ENCODE measurements at places on chromosomes 4 and X.

DNA sequence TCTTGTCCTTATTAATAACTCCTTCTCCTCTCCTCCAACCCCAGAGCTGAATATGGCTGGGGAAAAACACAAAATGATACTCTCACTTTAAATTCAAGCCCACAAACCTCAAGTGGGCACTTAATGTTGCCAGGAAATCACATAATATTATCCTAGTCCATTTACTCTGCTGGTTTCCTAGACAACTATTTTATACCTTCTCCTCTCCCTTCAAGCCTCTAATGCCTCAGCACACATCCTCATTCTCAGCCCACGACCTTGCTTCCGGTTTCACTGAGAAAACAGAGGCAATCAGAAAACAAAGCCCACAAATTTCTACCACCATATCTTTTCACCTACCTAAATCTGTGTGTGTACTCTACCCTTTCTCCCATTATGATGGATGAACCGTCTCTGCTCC lies 12.1 kb upstream of the CLCN5 start:
- peak; percentile 13 for DNase-seq

GRCh38 chrX:22078117-22078516 lies 46.0 kb downstream of the PHEX start:
- DNase-seq: no peak

DNA sequence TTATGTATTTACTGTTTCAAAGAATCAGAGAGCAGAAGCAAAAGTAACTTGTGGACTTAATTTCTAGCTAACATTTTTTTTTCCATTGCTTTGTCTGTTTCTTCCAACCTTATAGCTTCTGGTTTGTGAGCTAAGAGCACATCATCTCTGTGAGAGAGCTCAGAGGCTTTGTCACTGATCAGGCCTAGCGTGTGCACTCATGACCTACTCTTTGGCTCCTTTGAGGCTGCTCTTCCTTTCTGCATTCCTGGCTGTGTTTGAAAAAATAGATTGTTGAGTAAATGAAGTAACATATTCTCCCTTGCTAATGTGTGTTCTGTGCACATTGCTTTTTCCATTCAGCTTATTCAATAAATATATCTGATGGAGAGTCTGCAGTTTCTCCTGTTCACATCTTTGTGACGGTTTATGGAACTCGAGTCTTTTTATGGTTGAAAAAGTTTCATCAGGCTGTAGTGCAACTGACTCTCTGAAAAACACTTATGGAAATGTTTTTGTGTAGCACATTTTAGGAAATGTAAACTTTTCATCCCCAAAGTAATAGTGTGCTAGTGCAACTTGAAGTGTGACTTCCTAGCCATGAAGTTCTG lies 133.0 kb downstream of the RAPGEF2 start:
- DNase-seq: no peak

- DNase-seq: no peak
Observed at GRCh38 chr4:21327976-21328700, 620.4 kb downstream of the KCNIP4 start.

DNA sequence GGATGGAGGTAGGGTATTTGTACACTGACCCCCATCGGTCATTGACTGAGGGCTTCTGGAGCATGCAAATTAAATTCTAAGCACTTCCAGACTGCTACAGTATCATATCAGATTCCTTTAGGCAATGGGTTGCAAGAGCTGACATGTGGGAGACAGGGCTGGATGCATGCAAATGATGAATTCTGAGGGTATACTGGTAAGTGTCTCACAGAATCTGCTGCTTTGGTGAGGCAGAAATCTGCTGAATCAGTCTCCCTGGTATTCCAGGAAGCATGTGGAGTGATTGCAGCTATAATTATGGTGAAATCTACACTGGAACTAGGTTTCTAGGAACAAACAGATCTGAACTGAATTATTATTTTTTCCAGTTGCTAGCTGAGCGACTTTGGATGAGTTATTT lies 684.9 kb upstream of the MAGEB2 start:
- DNase-seq: no peak

DNA sequence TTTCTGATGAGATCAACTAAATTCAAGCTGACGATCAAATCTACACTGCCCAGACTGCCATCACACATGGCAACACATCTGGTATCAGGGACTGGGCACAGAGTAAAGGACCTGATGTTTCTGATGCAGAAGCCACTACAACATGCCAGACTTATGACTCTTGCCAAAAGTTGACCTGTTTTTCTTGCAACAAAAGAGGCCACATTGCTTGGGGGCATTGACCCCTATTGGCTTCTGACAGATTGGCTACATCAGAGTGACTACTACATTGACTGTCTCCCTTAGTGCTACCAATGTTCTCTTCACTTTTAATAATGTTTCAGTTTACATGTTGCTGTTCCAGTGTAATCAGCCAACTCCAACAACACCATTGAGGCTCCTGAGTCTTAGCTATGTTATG lies 15.3 kb upstream of the SMIM10 start:
- DNase-seq: no peak

- DNase-seq: no peak
Observed at GRCh38 chr4:42656679-42656943, 294 bp downstream of the ATP8A1 start.

DNA sequence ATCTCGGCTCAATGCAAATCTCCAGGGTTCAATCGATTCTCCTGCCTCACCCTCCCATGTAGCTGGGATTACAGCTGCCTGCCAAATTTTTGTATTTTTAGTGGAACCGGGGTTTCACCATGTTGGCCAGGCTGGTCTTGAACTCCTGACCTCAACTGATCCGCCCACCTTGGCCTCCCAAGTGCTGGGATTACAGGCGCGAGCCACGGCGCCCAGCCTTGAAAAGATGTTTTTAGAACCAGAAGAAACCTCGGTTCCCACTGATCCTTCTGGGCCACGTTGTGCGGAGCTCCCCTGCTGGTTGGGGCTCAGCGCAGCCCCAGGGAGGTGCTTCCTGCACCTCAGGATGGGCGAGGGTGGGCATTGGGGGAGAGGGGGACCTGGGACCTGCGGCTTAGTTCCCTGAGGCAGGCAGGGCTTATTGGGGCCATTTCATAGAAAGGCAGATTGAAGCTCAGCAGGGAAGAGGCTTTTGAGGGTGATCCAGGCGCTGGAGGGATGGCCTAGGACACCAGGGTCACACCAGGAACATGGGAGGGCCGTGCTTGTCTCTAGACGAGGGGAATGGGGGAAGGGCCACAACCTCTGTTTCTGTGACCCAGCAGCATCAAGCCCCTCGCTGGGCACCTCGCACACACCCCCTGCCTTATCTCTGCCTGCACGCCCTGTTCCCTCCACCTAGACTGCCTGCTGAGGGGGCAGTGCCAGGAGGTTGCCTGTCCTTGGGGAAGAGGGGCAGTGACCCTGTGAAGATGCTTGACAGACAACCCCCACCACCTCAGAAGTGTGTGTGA lies 6.3 kb upstream of the ADD1 start:
- DNase-seq: no peak

GRCh38 chr4:159142241-159142640 lies 39.4 kb downstream of the RAPGEF2 start:
- no peak for DNase-seq

DNA sequence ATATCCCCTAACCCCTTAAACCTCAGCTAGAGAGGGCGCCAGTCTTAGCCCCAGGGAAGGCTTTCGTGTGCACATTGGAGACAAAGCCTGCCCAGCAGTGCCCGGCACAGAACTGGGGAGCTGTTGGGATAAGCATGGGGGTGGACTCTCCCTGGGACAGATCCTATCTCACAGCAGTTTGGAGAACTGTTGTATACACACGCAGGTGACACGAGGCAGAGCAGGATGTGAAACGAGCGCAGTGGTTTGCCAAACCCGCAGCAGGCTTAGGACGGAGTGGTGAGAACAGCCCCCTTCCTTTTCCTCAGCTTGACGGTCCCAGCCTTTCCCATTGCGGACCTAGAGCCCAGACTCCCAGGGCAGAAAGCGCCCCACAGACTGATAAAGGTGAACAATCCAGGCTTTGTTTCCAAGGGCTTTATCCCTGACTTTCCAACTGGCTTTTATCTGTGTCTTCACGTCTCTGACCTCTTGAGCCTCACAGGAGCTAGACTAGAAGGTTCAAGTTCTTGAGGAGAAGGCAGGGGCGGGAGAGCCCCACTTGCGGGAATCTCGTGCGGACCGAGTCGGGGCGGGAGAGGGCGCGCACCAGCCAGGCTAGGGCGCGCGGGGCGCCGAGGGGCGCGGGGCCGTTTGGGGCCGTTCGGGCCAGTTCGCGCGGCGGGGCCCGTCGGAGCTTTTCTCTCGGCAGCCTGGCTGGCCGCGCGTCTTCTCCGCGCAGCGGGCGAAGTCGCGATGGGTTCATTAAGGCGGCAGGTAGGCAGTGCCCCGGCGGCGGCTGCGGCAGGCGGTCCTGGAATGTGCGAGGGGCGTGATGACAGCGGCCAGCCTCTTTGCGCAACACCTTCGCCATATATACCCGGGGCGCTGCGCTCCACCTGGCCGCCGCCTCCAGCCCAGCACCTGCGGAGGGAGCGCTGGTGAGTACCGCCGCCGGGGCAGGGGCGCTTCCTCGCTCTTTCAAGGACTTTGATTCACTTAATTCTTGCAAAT lies at the start of gene SLC34A2:
TSS of gene SLC34A2 (plus strand) at position 881 of the 993 bp plus-strand sequence. CDS start 6,650 bp downstream, outside the sequence.
- DNase-seq: no peak

GRCh38 chrX:15566244-15566643 lies 34.5 kb downstream of the ACE2 start:
- DNase-seq: no peak

DNA sequence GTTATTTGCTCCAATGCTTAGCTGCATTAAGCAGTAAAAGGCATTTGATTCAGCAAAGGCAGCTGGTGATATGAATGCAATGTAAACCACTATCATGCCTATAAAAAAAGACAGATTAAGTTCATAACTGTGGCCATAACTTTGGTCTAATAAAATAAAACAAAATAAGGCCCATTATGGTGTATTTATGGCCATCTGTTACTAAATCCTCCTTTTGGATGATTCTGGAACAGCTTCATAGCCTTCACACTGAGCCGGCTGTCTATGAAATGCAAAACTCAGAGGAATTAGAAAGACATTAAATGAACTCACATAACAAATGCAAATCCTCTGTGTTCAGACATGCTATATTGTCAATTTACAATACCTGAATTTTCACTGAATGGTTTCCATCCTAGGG lies 223.7 kb upstream of the FAT4 start:
- DNase-seq: peak; percentile 4

GRCh38 chr4:126697748-126698147 lies 935.0 kb upstream of the INTU start:
- DNase-seq: no peak

DNA sequence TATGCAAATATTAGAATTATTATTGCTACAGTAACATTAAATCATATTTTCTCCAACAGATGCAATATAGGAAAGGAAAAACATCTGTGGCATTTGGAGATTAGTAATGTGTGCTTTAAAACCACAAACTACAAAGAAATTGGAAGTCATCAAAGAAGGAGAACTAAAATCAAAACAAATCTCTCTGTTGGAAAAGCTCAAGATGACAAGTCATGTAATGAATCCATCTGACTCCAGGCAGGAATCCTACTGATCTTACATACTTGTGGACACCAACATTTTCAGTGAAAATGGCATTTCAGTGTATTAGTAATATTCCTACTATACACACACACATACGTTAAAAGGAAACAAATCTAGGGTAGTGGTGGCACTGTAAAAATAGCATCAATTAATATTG lies 98.2 kb downstream of the SLC39A8 start:
- DNase-seq: no peak

GRCh38 chr4:141132709-141133145 lies 542 bp downstream of the RNF150 start:
- no peak for DNase-seq

Measured in NCI-H1930 (cell line).